Activated effector memory CD4-positive, alpha-beta T cell treated with Interleukin-2 at 50 U/mL for 16 hours (primary cell): ENCODE measurements at places on chromosomes 16 and 17.

DNA sequence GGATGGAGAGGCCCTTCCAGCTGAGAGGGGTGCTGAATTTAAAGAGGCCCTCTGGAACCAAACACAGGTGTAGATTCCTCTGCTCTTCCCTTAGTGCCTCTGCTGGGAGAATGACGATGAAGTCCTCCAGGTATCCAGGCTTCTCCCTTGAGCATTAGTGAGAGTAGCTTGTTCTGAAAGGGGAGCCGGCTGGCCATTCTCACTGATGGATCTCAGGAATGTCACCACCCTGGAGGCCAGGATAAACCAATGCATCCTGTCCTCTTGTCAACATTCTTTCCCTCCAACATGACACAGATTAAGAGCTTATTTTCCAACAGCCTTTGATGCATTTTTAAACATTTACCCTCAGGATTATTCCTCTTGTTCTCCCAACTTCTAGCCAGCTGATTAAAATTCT, 325.5 kb downstream of the CA10 start:
- no peak for DNase-seq

GRCh38 chr16:30605158-30605557, 5.0 kb downstream of the ZNF689 start:
- no peak for DNase-seq

DNA sequence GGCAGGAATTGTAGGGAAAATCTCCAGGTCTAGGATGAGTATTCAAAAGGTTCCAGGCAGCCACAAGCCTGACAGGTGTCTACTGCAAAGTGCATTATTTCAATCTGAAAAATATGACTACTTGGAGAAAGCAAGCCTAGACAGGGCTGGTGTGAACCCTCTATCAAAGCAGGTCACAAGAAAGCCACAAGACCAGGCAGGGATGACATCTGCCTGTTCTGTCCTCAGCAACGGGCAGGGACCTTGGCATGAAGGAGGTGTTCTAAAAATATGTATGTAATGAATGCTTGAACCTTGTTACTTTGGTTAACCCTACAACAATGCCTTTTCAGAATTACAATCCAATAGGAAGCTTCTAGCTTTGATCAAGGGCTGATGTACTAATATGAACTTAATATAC, 1.2 kb upstream of the COX6A2 start:
- no peak for DNase-seq

DNA sequence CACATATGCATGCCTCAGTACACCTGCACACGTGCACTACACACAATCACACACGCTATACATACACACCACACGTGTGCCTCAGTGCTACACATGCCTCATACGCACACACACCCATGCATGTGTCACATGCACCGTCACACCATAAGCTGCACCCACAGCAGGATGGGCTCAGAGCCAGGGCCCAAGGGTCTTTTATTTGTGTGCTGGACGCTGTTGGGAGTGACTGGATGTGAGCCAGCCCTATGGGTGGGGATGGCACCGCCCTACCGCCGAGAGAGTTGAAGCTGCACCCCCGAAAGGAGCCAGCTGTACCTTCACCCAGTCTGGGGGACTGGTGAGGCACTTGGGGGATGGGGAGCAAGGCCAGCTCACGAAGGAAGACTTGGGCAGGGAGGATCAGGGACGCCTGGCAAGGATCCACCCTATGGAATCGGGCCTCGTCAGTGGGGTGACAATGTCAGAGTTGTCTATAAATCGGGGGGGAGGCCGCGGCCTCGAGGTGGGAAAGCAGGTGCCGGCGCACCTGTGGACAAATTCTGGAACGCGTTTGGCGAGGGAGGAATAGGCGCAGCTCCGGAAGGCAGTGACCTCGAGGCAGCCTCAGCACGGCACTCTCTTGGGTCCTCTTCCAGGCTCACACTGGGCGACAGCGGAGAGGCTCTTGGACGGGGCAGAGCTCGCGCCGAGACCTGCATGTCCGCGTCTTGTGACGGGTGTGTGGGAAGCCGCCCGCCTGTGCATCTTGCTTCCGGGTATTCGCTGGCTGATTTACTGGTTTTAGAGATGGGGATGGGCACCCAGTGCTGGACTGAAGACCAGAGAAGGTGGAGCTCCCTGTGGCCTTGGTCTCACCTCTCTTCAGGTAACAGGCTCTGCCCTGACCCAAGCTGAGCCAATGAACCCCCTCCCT, 7.3 kb downstream of the RGS11 start:
- DNase-seq, result no peak

GRCh38 chr17:80219763-80220053, 425 bp downstream of the SGSH start:
- no peak for DNase-seq

- no peak for DNase-seq
Measured at GRCh38 chr16:22948603-22949368, 134.8 kb downstream of the HS3ST2 start.

DNA sequence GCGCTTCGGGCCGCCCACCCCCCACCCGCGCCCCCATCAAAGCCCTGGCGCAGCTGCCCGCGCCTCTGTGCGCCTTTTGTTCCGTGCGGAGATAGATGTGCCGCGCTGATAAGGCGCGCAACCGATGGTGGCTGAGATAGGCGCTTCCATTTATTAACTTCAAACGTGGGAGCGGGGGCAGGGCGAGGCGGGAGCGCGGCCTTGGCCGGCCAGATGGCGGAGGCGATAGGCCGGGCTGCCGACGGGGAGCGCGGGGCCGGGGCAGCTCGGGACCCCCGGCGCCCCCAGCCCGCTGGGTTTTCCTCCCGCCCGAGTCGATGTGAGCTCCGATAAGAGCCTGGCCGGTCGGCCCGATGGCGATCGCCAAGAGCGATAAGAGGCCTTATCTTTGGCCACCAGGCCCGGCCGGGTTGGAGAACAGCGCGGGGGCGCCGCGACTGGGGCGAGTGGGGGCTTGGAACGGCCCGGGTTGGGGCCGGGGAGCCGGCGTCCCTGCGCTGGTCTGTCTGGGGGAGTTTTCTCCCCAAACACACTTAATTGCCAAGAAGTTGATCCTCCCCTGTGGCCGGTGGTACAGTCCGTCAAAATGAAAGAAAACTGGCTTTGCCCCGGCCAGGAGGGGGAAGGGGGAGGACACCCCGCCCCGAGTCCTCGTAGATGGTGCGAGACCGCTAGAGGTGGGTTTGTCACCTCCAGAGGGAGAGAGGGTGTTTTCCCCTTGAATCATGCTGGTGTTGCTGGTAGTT, 2.7 kb downstream of the ZFPM1 start:
- peak; percentile 54 for DNase-seq

DNA sequence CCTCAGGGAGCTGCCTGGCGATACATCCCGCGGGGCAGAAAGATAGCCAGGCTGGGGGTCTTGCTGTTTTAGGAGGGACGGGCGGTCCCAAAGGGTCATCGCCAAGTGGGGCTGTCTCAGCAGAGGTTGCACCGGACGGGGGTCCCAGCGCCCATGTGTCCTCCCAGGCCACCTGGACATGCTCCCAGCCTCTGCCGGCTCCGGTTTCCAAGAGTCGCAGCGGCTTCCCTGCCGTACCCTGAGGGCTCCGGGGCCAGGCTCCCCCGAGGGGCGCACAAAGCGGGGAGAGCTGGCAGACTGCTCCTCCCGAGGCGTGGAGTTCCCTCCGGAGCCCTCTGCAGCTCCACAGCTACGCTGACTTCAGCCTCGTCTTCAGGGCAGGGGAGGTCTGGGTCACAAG, 1.2 kb downstream of the TRARG1 start:
- DNase-seq, result no peak

DNA sequence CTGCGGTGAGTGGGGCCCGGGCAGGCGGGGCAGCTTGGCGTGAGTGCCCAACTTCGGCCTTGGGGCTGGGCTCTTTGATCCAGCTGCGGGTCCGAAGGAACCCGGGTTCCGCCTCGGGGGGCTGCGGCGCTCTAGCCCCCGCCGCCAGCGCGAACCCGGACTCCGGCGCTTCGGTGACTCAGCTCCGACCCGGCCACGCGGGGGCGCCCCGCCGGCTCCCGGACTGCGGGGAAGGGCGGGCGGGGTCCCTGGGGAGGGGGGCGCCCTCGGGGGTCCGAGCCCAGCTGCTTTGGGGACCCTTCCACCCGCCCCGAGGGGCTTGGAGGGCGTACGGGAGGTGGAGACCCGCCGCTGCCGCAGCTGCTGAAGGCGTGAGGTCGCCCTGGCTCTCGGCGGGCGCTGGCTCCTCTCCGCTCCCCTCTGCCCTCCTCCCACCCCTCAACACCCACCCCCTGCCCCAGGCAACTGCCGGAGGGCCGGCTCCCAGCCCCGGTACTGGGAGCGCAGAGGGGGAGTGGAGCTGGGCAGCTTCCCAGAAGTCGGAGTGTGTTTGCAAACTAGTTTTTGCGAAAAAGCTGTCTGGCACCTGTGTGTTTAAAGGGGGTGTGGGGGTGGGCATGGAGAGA, 516 bp downstream of the CPNE2 start:
- peak; percentile 29 for DNase-seq

GRCh38 chr16:89105599-89106151, 12.0 kb downstream of the ACSF3 start:
- no peak for DNase-seq

DNA sequence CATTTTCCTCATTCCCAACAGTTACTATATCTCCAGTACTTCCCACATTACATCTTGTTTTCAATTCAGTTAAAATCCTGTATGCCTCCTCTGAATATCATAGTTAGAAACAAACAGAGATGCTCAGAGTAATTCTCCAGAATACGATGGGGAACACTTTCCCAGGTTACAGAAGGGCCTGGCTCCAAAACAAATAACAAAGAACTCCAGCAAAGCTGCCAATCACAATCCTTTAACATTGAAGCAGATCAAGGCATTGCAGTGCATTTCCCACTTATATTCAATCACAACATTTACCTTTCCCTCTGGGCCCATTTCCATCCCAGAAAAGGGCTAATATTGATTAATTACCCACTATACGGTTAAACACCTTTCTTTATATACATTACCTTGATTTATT, 29.4 kb upstream of the PMFBP1 start:
- DNase-seq, result no peak

DNA sequence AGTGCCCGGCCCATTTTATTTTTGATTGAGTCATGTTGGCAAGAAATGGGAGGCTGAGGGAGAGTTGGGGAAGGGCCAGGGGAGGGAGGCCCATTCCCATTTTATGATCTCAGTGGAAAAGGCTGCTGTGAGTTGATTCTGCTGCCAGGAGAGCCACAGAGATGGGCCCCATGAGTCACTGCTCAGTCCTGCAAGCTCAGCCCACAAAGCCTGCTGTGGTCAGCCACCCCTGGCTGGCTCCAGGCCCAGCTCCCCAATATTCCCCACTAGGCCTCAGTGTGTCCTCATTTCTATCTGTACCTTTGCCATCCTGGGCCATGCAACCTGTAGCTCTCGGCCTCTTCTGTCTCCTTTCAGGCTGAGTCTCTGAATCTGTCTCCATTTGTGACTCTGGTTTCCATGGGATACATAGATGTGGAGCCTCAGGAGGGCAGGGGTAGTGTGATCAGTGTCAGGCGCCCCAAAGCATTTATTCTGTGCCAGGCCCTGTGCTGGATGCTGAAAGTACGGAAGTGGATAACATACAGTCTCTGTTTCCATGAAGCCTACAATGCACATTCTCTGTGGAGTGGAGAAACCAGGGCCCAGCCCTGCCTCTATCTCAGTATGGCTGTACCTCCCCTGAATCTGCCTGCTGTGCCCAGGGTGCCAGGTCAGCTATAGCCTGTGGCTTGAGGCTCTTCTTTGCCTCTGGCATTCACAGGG, 1.9 kb upstream of the PLEKHG4 start:
- no peak for DNase-seq

GRCh38 chr16:57754354-57755060, 18.9 kb downstream of the KATNB1 start:
- DNase-seq, result no peak

- DNase-seq, result no peak
Measured at GRCh38 chr17:50180620-50181019, 14.8 kb downstream of the SGCA start.

- no peak for DNase-seq
Measured at GRCh38 chr17:51372345-51373004, 112.1 kb downstream of the UTP18 start.

GRCh38 chr17:20154286-20155000, 145.3 kb downstream of the SPECC1 start:
- DNase-seq, result no peak

DNA sequence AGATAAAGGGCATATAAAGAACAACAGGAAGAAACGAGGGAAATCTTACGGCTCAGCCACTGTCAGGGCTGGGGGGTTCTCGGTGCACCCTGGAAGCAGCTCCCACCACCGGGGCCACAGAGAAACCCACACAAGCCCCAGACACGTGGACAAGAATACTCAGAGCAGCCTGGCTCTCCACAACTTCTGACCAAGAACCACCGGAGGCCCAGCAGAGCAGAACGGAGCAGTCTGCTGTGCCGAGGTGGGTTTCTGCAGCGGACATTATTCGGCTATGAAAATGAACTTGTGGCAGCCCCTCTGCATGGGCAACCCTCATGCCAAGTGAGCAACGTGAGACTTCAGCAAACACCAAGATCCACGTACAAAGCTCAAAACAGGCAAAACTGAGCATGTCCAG, 6.8 kb downstream of the DNASE1 start:
- DNase-seq, result no peak

- no peak for DNase-seq
Measured at GRCh38 chr17:64531955-64532371, 25.2 kb downstream of the CEP95 start.

GRCh38 chr17:72254808-72255449, 134.1 kb downstream of the SOX9 start:
- no peak for DNase-seq

GRCh38 chr16:19393226-19394111, 24.2 kb upstream of the TMC5 start:
- no peak for DNase-seq

- no peak for DNase-seq
Measured at GRCh38 chr17:68289936-68290267, 1.0 kb downstream of the SLC16A6 start.
